ENCODE measurements at places on chromosomes 16 and 17. TPM values are rescaled to one million over a fixed set of nuclear protein-coding genes. Genes with fewer than 3 reads are reported as not detected.

The COL1A1 gene
- 1,442 TPM for total RNA-seq

The FZD2 gene
- 37.4 TPM for total RNA-seq

The PROCA1 gene
- 3.3 TPM for total RNA-seq

The C17orf107 gene
- total RNA-seq, result 5.6 TPM

The SCRN2 gene
- total RNA-seq, result 48.4 TPM

The RRAD gene
- 21.4 TPM for total RNA-seq

The TMEM88 gene
- total RNA-seq, result 21.1 TPM

The RNF112 gene
- 4.1 TPM for total RNA-seq

The HS3ST3A1 gene
- total RNA-seq, result 21.5 TPM

The MAP2K4 gene
- 45.3 TPM for total RNA-seq

The MFAP4 gene
- total RNA-seq, result 80.3 TPM

The TGFB1I1 gene
- 47.1 TPM for total RNA-seq

The TMEM132E gene
- total RNA-seq, result 3.2 TPM

The KRTAP2-1 gene
- total RNA-seq, result not detected

The RAB11FIP4 gene
- total RNA-seq, result 15.4 TPM

The MILR1 gene
- 6.5 TPM for total RNA-seq

The HSF4 gene
- total RNA-seq, result 5.6 TPM

The RASD1 gene
- 10.7 TPM for total RNA-seq

The SHISA9 gene
- total RNA-seq, result 4.8 TPM

The ZNF205 gene
- 19.0 TPM for total RNA-seq

The CMTM2 gene
- 0.93 TPM for total RNA-seq

The MYO15B gene
- 260 TPM for total RNA-seq

The PLEKHH3 gene
- 34.7 TPM for total RNA-seq

The ABCA6 gene
- 13.4 TPM for total RNA-seq

The ACSM2A gene
- 57.6 TPM for total RNA-seq

The IRX3 gene
- total RNA-seq, result 18.9 TPM

The FBXW10B gene
- 0.41 TPM for total RNA-seq

The OR2C1 gene
- 1.3 TPM for total RNA-seq

The SEZ6L2 gene
- 17.3 TPM for total RNA-seq

The GLIS2 gene
- total RNA-seq, result 23.4 TPM

The CD300LB gene
- total RNA-seq, result 0.82 TPM

The OTOP2 gene
- total RNA-seq, result not detected

The TOM1L1 gene
- total RNA-seq, result 62.2 TPM

The KRT9 gene
- total RNA-seq, result not detected

The CCL8 gene
- total RNA-seq, result 0.64 TPM

The ITPRIPL2 gene
- 37.5 TPM for total RNA-seq

The HBA2 gene
- 14,996 TPM for total RNA-seq

The TBX2 gene
- total RNA-seq, result 103 TPM

The RAB37 gene
- total RNA-seq, result 3.0 TPM

The EFCAB3 gene
- total RNA-seq, result not detected

The PHOSPHO1 gene
- total RNA-seq, result 23.2 TPM
